ENCODE measurements at places on chromosomes 5 and 9.
A peak's percentile ranks its signal among the peaks of the same experiment; 100 is the strongest.

- DNase-seq, result no peak
Observed at GRCh38 chr5:177097016-177097985, 10.6 kb downstream of the FGFR4 start.

- DNase-seq, result no peak
Observed at GRCh38 chr9:105887679-105888078, 193.3 kb downstream of the TMEM38B start.

DNA sequence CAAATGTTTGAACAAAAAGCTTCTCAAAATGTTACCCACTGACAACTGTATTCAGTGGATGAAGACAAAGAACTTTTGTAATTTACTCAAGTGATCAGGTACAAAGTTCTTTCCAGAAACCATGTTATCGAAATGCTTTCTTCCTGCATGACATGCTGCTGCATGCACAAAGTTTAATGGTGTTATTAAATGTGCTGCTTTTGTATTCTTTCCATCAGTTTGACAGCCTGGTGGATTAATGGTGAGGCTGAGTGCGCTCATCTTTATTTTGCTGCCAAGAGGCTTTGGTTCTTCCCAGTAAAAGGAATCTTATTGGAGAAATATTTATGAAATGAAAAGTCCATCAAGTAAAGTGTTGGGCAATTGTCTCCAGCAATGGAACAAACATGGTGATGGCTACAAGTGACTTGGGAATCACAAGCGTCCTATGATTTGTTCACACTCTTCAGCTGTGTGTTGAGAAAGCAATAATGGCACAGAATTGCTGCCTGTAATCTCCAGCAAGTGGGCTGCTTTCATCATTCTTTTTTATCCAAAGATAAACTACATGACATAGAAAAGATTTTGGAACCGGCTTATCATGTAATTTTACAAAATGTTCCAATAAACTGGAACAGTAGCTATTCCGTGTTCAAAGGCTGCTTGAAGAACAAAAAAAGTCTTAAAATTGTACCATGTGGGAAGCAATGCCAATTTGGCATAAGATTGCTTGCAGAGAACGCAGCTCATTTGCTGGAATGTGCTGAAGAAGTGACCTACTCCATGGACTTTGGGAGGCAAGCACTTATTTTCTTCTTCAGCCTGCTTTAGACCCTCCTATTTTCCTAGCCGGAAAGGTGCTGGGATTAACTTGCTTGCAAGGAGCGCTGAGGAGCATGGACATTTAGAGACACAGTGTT lies 153.1 kb downstream of the HSD17B3 start:
- DNase-seq, result no peak

DNA sequence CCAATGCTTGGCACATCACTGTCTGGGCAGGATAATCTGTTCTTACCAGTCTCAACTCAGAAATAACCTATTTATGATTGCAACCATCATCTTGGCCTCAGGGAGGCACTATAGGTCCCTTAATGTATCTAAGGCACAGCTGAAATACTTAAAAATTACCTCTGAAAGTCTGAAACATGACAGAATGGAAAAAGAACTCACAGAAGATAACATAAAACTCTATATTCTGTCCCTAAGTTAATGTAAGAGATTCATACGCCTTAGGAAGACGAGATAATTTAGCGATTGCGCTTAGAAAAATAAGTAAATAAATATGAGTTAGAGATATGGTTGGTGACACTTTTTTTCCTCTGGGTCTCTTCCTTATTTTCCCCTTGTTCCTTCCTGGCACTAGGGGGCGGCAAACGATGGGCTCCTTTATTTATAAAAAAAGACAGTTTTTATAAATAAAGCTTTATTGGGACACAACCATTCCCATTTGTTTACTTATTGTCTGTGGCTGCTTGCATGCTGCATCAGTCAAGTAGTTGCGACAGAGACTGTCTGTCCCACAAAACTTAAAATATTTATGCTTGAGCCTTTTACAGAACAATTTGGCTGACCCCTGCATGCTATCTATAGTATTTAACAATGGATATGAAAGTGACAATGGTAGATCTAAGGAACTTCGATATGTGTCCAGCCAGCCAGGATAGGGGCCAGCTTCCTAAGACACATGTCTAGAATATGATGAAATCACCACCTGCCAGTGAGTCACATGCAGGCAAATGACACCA lies 79.6 kb downstream of the PDE4D start:
- DNase-seq, result peak; percentile 11

GRCh38 chr9:81513059-81513458 lies 176.3 kb downstream of the TLE1 start:
- DNase-seq, result no peak

DNA sequence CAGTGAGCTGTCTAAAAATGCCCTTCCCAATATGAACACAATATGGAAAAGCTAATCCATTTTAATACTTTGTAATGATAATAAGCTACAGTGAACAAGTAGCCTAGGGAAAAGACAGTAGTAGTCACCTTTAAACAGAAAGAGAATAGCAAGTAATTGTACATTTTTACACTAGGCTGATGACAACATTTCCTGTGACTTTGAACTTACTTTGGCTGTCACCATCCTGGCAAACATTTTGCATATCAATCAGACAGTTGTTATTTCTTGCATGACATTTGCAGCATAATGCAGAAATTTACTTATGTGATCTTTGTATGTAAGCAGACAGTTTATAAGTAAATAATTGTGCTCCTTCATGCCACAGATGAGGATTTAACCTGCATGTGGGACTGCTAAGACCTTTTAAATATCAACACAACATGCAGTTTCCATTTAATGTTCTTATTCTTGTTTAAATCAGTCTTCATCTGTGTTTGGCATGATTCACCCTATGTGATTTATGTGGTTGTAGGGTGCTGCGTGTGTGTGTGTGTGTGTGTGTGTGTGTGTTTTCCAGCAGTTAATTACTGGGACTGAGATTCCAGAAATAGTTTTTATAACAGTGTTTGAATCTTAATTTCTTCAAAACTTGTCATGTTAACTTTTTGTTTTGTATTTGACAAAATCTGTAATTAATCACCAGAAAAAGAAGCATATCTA lies 997.1 kb upstream of the ARRDC3 start:
- no peak for DNase-seq

DNA sequence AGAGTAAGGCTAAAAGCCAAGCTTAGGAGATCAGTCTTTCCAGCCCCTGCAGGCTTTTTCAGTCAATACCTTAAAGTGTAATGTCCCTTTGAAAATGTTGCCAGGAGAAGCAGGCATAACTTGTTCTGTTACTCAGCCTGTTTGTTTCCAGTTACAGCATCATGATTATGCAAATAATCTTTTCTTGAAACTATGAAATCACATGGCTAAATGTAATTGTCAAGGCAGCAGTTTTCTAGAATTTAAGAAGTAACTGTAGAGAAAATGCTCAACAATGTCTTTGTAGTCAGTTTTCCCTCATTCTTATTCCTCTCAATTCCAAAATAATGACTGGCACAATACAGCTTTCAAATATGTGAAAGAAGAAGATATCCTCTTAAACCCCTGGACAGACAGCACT lies 1.9 kb upstream of the GPR107 start:
- no peak for DNase-seq

GRCh38 chr5:133581918-133582317 lies 30.4 kb downstream of the FSTL4 start:
- no peak for DNase-seq

DNA sequence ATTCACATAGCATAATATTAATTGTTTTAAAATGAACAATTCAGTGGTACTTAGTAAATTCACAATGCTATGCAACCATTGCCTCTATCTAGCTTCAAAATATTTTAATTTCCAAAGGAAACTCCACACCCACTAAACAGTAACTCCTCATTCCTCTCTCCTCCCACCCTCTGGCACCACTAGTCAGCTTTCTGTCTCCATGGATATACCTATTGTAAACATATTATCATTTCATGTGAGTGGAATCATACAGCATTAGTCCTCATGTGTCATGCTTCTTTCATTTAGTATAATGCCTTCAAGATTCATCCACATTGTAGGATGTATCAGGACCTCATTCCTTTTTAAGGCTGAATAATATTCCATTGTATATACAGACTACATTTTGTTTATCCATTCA lies 48.6 kb downstream of the PHF2 start:
- DNase-seq, result no peak

- no peak for DNase-seq
Observed at GRCh38 chr9:78775696-78776295, 478.9 kb downstream of the PSAT1 start.
